ENCODE measurements at places on chromosomes 6 and 20.

GRCh38 chr6:116335612-116336215, 35.0 kb upstream of the DSE start:
- no peak for DNase-seq

DNA sequence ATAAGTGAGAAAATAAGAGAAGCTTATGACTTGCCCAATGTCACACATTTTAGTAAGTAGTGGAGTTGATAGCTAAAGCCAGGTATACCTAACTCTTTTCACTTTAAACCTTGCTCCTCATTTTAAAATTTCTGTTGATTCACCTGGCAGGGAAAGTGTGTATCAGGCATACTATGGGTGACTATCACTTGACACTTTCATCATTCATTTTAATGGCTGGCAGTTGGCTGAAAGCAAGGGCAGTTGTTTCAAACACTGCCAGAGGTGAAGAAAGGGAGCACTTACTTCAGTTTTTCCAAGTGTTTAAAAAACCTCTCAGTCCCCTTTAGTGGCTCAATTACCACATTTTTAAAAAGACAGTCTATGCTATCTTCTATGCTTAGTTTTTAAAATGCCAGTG, 78.2 kb upstream of the EMILIN3 start:
- DNase-seq = no peak

DNA sequence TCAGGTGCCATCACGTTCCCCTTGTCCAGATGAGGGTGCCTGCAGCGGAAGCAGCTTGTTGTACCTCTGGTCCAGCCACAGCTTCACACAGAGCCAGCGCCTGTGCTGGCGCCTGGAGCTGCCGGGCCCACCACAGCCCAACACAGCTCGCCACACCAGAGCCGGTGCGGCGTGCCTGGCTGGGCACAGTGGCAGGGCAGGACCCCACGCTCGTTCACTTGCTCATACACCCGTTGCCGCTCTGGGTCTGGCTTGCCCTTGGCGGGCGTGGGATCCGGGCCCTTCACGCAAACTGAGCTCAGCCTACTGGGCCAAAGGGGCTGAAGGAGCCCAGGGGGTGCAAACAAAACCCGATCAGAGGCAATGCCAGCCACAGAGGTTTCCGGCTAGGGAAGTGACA, 492.5 kb upstream of the MANEA start:
- DNase-seq = no peak

GRCh38 chr6:14889188-14889587, 356.7 kb upstream of the JARID2 start:
- DNase-seq = no peak

DNA sequence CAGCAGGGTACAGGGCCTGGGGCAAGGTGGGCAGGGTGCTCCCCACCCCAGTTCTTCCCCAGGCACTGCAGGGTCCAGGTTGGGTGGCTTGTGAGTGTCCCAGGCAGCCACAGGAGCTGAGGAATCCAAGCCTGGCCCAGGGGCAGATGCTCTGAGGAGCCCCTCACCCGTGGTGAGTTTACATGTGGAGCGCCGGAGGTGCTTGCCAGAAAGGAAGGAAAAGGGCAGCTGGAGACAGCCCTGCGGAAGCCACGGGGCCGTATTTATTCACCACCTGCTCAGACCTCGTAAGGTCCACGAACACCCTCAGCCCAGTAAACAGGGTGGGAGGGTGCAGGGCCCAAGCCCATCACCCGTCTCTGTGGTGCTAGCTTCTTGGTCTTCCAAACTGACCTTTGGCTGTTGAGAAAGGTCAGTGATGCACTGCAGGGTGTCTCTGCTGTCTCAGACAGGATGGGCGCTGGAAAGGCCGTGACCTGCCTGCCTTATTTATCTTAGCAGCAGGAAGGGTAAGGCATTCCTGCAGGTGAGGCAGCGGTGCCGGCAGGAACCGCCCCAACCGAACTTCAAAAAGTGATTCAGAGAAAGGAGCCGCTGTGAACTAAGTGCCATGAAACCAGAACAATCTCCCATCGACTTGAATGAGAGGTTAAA, 4.0 kb upstream of the FRMD1 start:
- no peak for DNase-seq

- no peak for DNase-seq
Measured at GRCh38 chr20:59819496-59820203, 113.8 kb downstream of the SYCP2 start.

- DNase-seq = no peak
Measured at GRCh38 chr6:46302816-46303215, 132.0 kb upstream of the ENPP5 start.

DNA sequence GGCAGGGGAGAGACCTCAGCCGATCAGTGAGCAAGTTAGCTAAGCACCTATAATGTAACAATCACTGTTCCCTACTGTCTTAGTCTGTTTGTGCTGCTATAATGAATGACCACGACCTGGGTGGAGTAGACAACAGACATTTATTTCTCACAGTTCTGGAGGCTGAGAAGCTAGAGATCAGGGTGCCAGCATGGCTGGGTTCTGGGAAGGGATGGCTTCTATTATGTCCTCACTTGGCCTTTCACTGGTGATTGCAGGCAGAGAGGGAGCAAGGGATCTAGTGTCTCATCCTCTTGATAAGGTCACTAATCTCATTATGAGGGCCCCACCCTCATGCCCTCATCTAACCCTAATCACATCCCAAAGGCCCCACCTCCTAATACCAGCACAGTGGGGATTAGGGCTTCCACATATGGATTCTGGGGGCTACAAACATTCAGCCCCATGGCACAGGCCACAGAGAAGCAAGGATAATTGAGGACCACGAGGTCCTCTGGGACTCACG, 162.5 kb downstream of the CD83 start:
- no peak for DNase-seq

DNA sequence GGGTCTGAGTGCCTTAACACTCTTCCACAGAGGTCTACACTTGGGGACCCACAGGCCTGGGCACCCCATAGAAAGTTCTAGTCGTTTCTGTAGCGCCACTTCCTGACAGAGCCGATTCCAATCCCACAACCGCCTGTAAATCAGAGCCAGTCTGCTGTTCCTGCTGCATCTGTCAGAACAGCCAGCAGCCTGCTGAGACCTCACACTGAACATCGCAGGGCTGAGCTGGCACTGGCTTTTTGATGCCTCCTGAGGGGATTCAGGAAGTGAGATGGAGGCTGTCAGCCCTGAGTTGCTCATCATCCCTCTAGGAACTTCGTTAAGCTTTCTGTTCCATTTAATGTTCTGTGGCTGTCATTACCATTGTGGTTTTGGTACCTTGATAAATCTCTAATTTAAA, 48.9 kb downstream of the DCBLD1 start:
- DNase-seq = no peak

DNA sequence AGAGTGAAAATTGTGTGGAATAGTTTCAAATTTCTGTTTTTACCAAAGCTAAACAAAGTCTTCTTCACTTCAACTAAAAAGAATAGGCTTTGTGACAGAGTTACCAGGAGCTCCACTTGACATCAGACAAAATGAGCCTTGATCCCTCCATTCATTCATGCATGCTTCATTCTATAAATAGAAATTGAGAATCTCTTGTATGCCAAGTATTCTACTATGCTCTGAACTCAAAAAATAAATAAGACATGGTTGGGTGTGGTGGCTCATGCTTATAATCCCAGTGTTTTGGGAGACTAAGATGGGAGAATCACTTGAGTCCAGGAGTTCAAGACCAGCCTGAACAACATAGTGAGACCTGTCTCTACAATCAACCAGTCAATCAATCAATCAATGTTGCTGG, 236.6 kb upstream of the FAM83B start:
- peak; percentile 4 for DNase-seq

DNA sequence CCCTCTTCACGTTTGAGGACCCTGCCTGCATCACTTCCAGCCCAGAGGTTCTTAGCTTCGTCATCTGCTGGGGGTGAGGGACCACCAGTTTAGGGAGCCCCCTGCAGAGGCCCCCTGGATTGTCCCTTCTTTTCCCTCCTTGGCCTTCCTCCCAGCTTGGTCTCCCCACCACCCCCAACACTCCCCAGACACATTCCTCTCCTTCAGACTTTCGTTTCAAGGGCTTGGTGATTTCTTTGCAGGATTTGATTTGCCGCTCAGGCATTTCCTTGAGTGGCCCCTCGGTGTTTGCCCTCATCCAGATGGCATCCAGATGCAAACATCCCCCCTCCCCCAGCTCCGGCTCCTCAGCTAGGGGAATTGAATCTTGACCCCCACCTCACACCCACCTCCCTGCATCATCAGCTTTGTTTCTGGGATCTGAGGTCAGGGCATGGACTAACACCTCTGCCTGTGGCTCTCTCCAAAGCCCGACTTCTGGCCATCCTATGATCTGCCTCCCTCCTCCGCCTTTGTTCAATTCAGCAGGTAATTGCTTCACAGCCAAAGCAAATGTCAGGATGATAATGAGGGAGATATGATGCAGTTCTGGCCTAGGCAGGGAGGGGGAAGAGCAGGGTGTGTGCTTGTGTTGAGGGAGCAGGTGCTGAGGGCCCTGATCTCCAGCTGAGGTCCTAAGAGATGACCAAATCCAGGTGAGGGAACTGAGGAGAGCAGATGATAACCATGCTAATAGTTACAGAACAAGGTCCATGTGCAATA, 141.5 kb downstream of the VEGFA start:
- no peak for DNase-seq

GRCh38 chr6:2781685-2782355, 16.6 kb downstream of the WRNIP1 start:
- no peak for DNase-seq

DNA sequence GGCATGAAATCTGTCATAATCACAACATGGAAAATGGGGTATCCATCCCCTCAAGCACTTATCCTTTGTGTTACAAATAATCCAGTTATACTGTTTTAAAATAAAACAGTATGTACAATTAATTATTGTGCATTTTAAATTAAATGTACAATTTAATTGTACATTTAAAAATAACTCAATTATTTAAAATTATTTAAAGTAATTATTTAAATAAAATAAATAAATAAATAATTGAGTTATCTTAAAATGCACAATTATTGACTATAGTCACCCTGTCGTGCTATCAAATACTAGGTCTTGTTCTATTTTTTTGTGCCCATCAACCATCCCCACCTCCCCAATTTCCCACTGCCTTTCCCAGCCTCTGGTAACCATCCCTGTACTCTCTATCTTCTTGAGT, 66.9 kb upstream of the KCNG1 start:
- no peak for DNase-seq

- DNase-seq = no peak
Measured at GRCh38 chr6:156789081-156789943, 12.1 kb downstream of the ARID1B start.

GRCh38 chr6:98958776-98959175, 11.0 kb upstream of the FBXL4 start:
- DNase-seq = no peak

DNA sequence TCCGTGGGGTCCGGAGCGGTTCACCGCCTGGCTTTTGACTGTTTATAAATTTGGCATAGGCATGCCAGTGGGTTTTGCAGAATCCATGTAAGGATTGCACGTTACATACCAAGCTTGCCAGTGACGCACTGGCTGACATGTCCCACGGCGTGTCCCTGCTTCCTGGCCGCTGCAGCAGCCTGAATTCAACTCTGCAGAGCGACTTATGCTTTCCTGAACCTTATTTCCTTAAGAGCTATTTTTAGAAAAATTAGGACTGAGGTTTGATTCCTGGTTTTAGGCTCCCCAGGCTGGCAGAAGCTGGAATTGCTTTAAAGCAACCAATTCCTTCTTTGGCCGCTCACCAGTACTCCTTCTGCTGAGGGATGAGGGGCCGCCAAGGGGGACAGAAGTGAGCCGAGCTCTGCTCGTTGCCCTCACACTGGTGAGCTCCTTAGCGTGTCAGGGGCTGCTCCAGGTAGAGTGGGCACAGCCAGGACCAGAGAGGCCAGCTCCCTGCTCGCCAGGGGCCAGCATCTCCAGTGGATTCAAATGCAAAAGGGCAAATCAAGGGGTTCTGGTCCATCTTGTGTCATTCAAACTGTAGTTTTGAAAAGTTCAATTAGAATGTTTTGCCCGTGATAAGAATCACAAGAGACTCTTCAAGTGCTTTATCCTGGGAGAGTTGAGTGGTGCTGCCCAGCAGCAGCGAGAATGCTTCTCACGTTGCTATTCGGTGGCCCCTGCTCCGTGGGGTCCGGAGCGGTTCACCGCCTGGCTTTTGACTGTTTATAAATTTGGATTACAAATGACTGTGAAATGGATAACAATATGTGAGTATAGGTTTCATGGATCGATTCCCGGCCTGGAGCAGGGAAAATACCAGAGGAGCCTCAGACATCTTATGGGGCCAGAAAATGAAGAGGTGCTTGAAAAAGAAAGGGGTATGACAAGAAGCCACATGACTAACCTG, 17.5 kb upstream of the IRF4 start:
- DNase-seq = no peak

GRCh38 chr6:14440940-14441781, 323.6 kb downstream of the CD83 start:
- DNase-seq = no peak

GRCh38 chr20:58714340-58714922, 21.8 kb downstream of the NPEPL1 start:
- DNase-seq = no peak

- DNase-seq = no peak
Measured at GRCh38 chr20:39878809-39879208, 810.2 kb downstream of the MAFB start.

DNA sequence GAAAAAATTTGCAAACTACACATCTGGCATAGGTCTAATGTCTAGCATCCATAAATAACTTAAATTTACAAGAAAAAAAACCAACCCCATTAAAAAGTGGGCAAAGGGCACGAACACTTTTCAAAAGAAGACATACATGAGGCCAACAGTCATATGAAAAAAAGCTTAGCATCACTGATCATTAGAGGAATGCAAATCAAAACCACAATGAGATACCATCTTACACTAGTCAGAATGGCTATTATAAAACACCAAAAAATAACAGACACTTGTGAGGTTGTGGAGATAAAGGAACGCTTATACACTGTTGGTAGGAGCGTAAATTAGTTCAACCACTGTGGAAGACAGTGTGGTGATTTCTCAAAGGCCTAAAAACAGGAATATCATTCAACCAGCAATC, 33.7 kb upstream of the EPB41L2 start:
- no peak for DNase-seq

DNA sequence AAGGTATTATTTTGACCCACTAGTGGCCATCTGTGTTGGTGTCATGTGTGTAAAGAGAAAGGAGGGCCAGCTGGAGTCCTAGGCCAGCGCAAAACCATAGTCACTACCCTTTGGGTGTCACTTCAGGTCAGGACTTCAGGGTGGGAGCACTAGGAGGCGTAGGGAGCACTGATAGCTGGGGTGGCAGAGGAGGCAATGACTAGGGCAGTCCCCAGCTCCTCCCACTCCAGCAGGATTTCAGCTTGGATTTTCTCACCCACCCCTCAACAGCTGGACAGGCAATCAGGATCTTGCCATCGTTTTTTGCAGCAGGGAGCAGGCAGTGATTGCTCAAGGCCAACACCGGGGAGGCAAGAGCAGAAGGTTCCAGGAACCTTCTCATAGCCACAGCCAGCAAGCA, 4.2 kb upstream of the HLA-DOA start:
- DNase-seq = no peak
